ENCODE measurements at places on chromosomes 11 and 22. TPM values are rescaled to one million over a fixed set of nuclear protein-coding genes. Genes with fewer than 3 reads are reported as not detected.

The CARD18 gene
- not detected for total RNA-seq

The CRYAB gene
- total RNA-seq, result 3.1 TPM

The AMPD3 gene
- total RNA-seq, result 0.75 TPM

The TMPRSS13 gene
- not detected for total RNA-seq

- H3K4me3 ChIP-seq, result no peak overlapping the region
- H3K27me3 ChIP-seq, result no peaks in the 10 kb centered on the region
- H3K27ac ChIP-seq, result no peak overlapping the region
- peaks cover 44% of the 10 kb centered on the region for H3K4me1 ChIP-seq
- DNase-seq, result no peak
Measured at GRCh38 chr11:47509077-47509536, 43.8 kb downstream of the CELF1 start.

All from SJSA1 (cell line).